ENCODE measurements at places on chromosomes 16 and 17.

- no peak for DNase-seq
Observed at GRCh38 chr17:42187833-42188232, 2.6 kb upstream of the HCRT start.

DNA sequence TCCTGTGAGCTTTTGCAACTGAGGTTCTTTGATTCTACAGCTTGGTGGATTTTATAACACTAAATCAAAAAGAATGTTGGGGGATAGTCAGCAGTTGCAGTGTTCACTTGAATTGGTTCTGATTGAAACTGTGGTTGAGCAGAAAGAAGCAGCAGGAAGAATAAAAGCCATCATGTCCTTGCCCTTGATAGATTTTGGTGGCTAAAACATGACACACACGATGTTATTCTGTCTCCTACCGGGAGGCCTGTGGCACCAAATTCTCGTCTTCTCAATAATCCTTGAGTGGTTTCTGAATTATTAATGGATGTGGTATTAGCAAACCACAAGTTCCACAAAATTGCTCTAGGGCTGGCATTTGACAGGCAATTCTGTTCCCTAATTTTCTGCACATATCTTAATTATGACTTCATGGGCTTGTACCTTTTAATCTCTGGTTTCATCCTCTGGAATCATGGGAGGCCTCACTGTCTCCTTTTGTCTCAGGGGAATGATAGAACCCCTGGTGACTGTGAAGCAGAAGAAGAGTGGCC is 338.2 kb downstream of the SNX29 start:
- no peak for DNase-seq

- peak; percentile 6 for DNase-seq
Observed at GRCh38 chr16:59330019-59330670, 596.0 kb upstream of the GOT2 start.

DNA sequence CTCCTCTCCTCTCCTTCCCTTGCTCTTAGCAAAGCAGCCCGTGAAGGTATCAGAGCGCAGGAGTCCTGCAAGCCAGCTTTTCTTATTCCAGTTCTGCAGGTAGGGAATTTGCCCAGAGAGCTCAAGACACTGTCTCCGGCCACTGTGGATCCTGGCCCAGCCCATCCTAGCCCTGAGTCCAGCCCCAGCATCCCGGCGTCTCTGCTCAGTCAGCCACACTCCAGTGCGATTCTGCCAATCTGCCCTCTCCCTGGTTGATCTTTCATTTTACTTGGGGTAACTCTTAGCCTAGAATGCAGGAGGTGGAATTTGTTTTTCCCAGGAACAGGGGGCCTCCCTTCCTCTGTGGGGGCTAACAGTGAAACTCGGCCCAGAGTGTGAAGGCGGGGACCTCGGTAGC is 176.9 kb upstream of the GSE1 start:
- no peak for DNase-seq

DNA sequence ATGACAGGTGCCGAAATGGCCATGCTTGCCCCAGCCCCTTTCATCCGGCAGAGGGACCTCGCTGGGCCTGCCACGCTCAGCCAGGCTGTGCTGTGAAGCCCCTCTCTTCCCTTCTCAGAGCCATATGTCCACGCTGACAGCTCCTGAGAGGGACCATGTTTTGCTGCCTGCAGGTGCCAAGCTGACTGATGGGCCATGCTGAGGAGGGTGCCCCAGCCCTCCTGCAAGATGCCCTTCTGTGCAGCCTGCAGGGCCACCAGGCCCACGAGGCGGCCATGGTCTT is 33.1 kb upstream of the CDH15 start:
- DNase-seq, result no peak

- DNase-seq, result no peak
Observed at GRCh38 chr16:86030116-86030515, 131.2 kb downstream of the IRF8 start.

- DNase-seq, result no peak
Observed at GRCh38 chr16:57630931-57631845, 2.8 kb downstream of the ADGRG1 start.

DNA sequence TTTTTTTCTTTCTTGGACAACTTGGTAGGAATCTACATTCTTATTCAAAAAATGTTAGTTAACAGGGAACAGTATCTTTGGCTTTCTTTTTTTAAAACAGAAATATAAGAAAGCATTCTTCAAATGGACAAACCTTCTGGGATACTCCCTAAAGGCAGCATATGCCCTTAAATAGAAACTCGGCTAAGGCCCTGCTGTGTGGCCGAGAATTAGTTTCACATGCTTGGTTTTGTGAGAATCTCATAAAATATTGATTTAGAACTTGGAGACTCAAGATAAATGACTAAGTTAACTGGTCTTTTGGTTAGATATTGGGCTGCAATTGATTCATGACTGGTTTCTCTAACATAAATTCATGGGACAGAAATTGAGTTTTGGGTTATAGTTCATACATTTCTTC is 359.9 kb upstream of the XYLT1 start:
- no peak for DNase-seq

DNA sequence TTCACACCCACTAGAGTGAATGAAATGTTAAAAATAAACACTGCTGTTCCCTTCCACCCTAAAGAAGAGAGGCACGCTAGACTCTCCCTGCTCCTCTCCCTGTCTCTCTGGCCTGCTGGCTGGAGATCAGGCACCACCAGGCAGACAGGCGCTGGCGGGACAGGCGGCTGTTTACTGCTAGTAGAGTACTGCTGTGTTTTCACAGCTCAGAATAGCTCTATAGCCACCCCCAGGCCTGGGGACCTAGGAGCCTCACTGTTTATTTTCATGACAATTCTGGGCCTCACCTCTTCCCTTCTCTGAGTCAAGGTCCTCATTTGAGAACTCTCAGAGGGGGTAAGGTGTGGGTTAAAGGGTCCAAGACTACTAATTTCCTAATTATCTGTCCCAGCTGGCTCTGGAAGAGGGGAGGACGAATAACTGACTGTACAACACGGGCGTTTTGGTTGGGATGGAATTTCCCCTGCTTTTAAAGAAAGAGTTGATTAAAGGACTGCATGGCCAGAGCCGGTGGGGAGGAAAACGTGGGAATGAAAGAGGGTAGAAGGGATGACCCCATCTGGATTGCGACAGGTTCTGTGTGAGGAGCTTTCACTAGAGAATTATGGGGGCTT is 9.0 kb upstream of the G6PC1 start:
- DNase-seq, result peak; percentile 60

DNA sequence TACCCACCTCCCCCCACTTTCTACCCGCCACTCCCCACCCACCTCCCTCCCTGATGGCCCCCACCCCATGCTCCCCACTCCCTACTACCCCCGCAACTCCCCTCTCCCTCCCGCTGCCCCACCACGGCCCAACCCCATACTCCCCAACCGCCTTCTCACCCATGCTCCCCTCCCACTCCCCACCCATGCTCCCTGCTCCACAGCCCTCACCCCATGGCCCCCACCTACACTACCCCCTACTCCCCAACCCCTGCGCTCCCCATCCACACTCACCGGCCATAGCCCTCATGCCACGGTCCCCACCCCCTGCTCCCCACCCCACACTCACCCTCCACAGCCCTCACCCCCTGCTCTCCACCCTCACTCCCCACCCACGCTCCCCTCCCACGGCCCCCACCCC is 13.9 kb downstream of the COTL1 start:
- DNase-seq, result no peak

DNA sequence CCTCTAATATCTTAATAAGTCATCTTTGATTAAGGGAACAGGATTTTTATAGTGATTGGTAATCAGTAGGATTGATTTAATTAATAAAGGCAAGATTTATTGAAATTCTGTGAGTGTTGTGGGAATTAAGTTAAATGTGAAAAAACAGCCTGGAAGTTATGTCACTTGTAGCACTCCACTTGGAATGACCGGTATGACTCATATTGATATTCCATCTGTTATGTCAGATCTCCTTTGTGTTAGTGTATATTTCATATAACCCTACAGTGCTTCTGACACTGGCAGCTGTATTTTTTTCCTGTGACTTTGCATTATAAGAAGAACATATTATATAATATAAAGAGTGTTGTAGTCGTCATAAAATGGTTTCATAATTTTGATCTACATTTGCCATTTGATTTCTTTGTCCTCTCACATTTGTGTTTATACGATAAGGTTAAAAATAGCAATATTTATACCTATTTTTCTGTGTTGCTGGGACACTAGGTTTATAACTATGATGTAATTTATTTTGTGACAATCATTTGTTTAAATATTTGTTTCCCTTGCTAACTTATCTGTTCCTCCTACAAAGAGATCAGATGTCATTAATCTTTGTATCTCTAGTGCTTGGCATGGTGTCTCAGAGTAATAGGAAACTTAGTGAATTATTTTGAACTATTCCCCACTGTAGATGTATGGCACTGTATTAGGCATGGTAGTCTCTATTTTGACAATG is 249.0 kb downstream of the BCAS3 start:
- DNase-seq, result peak; percentile 22

DNA sequence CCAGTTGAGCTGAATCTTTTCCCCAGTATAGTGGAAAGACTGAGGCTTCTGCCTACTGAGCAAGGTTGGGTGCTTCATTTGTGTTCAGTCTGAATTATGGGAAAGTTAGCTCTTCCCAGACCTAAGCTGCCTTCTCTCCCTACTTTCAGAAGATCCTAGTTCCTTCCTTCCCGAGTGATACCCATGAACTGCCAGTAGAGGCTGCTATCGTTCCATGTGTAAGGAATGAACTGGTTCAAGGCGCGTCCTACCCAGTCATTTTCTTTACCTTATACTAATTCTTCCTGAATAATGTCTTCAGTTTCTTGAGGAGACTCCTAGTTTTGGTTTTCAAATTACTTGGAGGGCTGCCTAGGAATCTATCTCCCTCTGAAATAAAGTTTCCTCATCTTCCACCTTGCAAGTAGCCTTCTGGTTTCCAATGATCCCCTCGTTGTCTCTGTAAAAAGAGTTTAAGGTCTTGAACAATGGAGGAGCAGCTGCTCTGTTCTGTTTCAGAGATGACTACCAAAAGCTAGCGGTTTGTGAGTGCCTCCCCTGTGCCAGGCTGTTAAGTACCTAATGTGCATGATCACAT is 934 bp upstream of the AOC2 start:
- DNase-seq, result peak; percentile 73

DNA sequence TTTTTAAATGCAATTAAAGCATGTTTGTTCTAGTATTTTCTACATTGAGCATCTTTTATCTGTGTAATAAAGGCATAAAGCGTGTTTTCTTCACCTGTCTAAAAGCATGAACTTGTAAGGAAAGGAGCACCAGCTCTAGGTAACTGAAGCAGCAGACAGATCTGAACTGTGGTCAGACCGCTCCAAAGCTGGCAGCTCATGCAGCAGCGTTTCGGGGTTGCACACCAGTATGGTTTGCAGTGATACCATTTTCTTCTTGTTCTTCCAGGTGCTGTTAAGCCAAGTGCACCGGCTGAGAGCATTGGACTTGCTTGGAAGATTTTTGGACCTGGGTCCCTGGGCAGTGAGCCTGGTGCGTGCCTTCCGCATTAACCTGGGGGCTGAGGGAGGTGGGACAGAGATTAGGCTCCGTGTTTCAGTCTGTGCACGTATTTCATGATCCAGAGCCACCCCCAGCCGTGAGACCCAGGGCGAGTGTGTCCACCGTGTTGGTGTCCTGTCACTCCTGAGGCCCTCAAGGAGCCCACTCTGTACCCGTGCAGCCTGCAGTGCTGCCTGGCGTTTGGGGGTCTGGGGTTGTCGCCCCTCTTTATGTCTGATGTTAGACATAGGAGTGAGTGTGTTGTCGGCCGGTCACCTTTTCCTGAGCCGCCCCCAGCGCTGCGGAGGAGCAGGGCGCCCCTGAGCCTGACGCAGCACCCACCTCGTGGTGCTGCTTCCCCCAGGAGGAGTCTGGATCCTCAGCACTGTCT is 136.3 kb upstream of the CHMP6 start:
- DNase-seq, result no peak

GRCh38 chr16:67653789-67654402 is 6.2 kb downstream of the ACD start:
- peak; percentile 22 for DNase-seq

- peak; percentile 89 for DNase-seq
Observed at GRCh38 chr17:49031965-49032928, 35.1 kb downstream of the IGF2BP1 start.

DNA sequence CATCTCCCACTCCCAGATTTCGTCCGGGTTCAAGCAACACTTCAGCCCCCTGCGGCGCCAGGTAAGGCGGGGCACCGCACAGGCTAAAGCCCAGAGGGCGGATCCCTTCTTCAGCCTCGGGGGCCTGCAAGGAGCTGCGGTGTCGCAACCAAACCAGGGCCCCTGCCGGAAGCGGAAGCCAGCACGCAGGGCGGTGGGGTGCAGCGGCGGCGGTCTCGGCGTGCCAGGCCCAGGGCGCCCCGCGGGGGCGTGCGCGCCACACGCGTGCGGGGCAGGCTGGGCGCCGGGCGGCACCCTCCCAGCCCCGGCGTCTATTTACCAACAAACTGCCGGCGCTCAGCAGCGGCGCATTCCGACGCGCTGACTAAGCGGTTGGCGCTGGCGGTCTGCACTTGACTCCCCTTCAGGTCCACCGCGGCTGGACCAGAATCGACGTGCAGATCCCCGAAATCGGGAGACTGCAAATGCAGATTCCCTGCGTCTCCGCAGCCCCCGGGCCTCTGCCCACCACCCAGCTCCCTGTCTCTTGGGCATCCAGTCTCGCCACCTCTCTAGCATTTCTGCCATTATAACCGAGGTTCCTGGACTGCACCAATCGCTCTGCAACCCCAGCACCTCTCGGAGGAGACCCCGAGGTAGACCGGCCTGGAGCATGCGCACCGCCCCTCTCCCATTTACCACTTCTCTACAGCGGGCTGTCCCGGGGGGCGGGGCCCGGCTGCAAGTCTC is 421 bp upstream of the DLX4 start:
- peak; percentile 80 for DNase-seq

GRCh38 chr17:57249520-57249919 is 6.8 kb upstream of the MSI2 start:
- no peak for DNase-seq

DNA sequence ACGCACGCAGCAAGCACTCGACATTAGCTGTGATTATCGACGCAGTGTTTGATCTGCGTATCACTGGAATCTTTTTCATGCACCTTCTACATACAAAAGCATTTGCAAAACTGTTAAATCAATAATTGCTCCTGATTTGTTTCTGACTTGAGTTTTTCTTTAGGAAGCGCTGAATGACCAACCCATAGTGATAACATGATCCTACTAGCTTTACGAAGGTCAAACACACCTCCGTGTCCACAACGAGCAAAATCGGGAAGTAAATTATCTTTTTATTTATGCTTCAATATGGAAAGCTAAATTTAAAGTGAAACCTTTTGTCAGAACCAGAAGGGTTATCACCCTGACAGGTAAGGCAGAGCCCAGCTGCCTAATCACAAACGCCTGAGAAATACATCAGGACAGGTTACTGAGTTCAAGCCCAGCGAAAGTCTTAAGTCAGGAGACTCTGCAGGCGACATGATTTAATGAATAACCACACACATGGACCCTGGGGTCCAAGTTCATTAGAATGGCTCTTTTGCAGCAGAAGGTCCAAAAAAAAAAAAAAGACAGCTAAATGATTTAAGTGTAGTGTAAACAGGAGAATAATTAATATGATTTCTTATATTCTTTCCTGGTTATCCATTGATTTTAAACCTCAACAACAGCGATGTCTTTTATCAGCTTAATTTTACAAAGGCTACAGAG is 104.2 kb downstream of the ADCY9 start:
- DNase-seq, result no peak

Measured in mesenchymal stem cell (in vitro differentiated cells and primary cell).